ENCODE measurements at places on chromosomes 5 and 9.

- ATAC-seq = no peak
Measured at GRCh38 chr5:128329386-128329939, 208.6 kb downstream of the FBN2 start.

DNA sequence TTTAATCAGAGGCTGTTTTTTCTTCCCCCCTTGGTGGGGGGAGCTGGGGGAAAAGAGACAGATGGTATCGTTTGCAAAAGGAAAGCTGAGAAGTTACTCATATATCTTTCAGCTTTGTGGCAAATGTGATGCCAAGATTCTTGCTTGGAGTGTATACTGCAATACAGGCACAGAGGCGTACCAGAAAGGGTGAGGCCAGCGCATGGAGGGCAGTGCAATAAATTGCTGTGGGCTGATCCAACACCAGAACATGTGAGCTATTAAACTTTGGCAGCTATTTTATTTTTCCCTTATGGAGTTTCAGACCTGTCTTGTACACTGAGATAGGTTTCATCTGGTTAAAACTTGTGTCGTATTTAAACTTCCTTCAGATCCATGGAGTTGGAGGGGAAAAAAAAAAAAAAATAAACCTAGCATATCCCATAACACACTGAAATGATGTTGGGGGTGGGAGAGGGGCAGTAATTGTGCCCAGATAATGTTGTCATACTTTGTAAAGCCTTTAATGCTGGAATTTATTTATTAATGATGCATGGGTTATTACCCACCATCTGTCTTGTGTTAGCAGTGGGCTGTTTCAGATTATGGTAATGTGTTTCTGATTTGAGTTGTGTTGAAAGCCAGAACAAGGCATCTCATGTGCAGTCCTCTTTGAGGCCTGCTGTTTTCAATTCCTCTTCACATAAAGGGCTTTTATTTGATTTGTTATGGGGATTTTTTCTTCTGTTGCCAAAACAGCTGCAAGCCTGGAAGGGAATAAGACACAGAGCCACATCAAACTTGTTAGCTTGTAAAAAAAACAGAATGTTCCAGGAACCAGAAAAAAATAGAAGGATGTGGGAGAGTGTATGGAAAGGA, 891.3 kb downstream of the TLE1 start:
- no peak for ATAC-seq

GRCh38 chr9:130665431-130666392, 1.3 kb downstream of the PRDM12 start:
- no peak for ATAC-seq

- ATAC-seq = no peak
Measured at GRCh38 chr5:144788556-144788955, 617.9 kb downstream of the KCTD16 start.

GRCh38 chr9:17837965-17838364, 259.1 kb downstream of the SH3GL2 start:
- ATAC-seq = no peak

GRCh38 chr5:53031695-53032096, 42.5 kb downstream of the ITGA2 start:
- peak; percentile 91 for ATAC-seq

DNA sequence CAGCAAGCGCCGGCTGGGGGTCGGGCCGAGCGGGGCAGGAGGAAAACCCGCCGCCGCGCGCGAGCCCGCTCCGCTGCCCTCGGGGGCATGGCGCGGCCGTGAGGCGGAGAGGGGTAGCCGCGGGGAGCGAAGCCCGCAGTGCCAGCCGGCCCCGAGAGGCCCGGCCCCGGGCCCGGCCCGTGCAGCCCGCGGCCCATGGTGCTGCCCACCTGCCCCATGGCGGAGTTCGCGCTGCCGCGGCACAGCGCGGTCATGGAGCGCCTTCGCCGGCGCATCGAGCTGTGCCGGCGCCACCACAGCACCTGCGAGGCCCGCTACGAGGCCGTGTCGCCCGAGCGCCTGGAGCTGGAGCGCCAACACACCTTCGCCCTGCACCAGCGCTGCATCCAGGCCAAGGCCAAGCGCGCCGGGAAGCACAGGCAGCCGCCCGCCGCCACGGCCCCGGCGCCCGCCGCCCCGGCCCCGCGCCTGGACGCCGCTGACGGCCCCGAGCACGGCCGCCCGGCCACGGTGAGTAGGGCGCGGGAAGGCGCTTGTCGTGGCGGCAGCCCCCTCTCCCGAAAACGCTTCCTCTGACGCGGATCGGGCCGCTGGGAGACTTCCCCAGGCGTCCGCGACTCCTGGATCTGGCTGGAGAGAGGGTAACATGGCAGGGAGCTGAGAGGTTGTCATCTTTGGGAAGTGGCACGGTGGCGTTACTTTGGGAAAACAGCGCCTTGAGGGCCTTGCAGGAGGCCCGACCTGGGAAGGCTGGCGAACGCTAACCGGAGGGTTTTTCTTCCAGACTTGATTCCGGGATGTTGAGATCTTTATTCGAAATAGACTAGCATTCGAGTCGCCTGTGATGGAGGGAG, 523 bp downstream of the MAML1 start:
- ATAC-seq = peak; percentile 13

GRCh38 chr9:14243514-14244042, 70.4 kb downstream of the NFIB start:
- no peak for ATAC-seq

GRCh38 chr5:37055383-37055990, 178.9 kb downstream of the NIPBL start:
- ATAC-seq = no peak

GRCh38 chr5:149210968-149211490, 60.6 kb upstream of the AFAP1L1 start:
- ATAC-seq = no peak

DNA sequence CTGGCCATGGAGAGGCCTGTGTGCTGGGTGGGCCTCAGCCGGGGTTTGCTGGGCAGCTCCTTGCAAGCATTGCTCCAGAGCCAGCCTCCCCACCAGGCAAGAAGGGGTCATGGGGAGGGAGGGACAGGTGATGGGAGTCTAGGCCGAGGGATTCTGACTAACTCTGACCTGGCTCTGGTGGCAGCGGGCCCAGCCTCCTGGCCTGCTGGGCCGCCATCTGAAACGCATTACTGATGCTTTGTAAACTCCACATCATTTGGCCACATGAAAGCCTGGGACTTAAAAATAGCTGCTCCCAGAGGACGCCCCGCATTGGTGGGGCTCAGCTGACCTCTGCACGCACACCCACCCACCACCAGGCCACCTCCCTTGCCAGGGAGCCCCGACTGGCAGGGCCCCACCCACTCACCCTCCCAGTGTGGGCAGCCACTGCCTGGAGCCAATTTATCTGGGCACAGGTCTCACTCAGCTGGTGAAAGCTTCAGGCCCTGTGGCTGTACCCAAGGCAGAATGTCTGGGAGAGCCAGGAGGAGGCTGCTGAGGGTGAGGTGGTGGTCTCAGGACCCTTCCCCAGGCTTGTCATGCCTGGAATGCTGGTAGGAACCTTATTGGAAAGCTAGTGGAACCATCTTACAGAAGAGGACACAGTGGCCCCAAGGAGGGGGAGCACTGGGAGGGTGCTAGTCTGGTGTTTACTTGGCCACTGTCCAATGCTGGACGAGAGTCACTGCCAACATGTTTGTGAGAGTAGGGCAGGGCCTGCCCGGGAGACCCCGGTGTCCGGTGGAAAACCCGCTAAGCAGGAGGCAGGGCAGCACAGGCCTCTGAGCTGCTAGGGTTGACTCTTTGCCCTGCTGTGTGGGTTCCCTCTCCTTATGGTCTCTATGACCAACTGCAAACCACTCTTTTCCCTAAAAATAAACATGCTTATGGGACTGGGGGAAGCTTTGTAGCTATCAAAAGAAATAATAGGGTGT, 10.8 kb downstream of the TCF7 start:
- ATAC-seq = peak; percentile 49

DNA sequence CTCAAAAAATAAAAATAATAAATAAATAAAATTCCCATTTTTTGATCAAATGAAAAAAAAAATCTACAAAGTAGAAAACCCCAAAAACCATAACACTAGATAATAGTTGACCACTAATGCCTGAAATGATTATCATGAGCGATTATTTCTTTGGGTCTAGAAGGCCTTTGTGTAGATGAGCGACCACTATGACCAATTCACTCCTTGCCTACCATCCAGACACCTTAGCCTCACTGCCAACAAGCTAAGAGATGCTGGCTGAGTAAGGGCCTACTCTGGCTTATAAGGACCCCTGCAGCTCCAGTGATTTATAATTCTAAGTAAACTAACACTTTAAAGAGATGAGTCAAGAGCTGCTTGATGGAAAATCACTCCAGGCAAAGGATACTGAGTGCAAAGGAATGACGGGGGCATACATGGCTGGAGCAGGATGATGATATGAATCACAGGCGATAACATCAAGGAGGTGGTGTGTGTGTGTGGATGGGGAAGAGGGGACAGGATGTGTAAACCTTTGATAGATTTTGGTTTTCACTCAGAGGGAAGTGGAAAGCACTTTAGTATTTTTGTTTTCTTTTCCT, 4.8 kb upstream of the F2RL1 start:
- no peak for ATAC-seq

GRCh38 chr5:116583862-116584222, 9.2 kb upstream of the SEMA6A start:
- no peak for ATAC-seq

DNA sequence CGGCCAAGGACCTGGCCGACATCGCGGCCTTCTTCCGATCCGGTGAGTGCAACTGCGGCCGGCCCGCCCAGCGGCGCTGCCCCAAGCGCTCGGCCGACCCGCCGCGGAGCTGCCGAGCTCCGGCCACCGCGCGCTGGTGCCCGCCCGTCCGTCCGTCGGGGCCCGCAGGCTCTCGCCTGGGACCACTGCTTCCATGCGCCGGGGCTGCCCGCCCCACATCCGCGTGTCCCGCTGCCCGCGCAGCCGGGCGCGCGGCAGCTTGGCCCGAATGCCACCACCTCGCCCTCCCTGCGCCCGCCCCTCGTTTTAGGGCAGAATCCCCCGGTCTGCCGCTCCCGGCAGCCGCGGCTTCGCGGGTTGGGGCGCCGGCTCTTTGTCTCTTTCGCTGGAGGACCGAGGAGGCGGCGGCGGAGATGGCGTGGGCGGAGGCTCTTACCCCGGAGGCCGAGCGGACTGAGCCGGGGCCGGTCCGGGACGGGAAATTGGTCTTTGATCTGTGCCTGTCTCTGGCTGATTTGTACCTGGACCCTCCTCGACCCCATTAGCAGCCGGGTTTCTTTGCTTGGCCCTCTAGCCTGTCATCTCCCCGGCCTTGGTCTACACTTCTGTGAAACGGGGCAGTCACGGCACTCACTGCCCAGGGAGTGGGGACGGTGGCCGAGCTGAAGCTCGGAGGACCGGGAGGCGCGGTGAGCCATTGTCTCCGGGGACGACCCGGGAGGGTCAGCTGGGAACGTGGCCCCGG, 871 bp downstream of the TRIO start:
- peak; percentile 6 for ATAC-seq

DNA sequence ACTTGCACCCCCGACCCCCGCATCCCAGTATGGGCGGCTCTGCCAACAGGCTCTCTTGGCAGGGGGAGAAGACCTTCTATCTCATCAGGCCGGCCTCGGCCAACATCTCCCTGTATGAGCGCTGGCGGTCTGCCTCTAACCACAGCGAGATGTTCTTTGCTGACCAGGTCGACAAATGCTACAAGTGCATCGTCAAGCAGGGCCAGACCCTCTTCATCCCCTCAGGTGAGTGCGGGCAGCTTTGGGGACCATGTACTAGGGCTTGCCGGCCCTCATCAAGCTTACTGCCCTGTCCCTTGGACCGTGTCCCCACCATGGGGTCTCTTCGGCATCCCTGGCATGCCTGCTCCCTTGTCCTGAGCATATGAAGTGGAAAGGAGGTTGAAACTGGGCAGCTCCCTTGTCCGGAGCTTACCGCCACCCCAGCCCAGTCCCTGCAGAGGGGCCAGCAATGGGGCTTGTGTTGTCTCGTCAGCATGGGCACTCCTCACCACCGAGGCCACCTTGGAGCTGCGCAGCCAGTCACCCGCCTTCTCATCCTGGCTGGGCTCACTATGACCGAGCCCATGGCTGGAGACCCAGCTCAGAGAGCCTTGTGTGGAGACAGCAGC, 78.1 kb downstream of the PHF2 start:
- no peak for ATAC-seq

GRCh38 chr9:132750668-132751067, 80.4 kb downstream of the GTF3C4 start:
- no peak for ATAC-seq

- ATAC-seq = no peak
Measured at GRCh38 chr5:37792975-37793631, 46.7 kb downstream of the GDNF start.

GRCh38 chr9:89608641-89609335, 4.0 kb downstream of the GADD45G start:
- ATAC-seq = no peak

DNA sequence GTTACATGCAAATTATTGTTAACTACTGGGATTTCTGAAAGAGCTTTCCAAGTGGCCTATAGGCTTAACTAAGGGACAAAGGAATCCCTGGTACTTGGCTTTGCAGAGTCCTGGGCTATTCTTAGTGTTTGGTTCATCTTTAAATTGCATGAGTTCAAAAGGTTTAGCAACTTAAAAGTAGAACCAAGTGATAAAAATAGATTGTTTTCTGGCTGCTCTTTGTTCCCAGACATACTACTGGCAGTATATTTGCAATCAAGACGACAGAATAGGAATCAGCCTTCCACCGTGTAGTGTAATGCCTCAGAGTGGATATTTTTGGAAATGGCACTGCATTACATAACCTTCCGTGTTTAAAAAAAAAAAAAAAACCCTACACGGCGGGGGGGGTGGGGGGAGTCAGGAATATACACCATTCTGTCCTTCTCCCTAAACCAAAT, 1.0 kb downstream of the NREP start:
- no peak for ATAC-seq

DNA sequence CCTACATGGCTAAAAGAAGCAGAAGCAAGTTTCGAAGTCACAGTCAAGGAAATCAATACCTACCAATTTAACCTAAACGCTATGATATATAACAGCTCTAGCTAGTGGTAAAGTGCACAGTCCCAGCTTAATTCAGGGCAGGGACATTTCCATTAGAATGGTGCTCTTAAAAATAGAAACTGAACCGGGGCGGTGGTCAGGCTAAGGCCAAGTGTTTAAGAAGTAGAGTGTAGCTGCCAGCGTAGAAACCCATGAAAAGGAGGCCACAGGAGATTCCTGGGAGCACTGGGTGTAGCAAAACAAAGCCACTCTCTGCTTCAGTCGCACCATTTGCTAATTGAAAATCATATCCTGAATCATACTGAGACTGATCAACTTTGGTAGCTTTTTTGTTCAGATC, 28.8 kb downstream of the PPIC start:
- no peak for ATAC-seq

GRCh38 chr5:74289691-74290090, 350.8 kb downstream of the ENC1 start:
- no peak for ATAC-seq

GRCh38 chr5:28253431-28253830, 1215.0 kb upstream of the CDH9 start:
- no peak for ATAC-seq

DNA sequence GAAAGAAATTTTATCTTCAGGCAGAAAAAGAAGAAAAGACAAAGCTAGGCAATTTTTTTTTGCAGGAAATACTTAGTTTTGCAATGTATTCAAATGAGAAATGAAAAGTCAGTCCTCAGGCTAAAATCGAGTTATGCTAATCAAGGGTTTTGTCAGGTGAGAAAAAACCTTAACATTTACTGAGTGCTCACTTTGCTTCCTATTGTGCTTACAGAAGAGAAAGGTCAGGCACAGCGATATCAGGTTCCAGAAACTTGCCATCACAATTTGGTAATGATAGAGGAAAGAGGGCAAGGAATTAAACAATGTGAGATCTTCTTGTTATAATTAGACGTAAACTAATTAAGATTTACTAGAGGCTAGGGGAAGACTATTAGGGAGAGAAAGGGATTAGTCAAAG, 431.7 kb upstream of the CTNND2 start:
- ATAC-seq = no peak

Data from activated T-helper 17 cell treated with anti-CD3 and anti-CD28 coated beads, Interleukin-2, amount 50 U/mL, for 72 hours (primary cell).